Activated naive CD8-positive, alpha-beta T cell treated with anti-CD3 and anti-CD28 coated beads, Interleukin-2, amount 50 U/mL, for 24 hours (primary cell): ENCODE measurements at places on chromosomes 5 and 9.

GRCh38 chr5:135861641-135862040 lies 27.2 kb downstream of the SLC25A48 start:
- DNase-seq: no peak

- DNase-seq: no peak
Observed at GRCh38 chr5:148844433-148845280, 18.2 kb downstream of the ADRB2 start.

DNA sequence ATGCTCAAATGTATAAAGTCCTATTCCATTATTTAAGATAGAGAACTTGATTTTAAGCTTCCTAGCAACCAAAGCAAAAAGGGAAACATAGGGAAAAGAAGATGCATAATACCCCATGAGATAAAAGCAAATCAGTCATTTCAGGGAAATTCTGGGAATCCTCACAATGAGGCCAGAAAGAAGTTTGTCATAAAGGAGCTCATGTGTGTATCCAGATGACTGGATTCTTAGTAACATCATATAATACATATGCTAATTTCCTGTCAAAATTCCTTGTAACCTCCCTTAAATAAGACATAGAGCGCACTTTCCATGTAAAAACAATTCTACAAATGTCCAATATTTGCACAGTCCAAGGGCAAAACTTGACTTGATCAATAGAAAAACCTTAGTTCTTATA lies 411.0 kb upstream of the WWC1 start:
- no peak for DNase-seq

GRCh38 chr5:131760793-131761192 lies 36.0 kb downstream of the FNIP1 start:
- no peak for DNase-seq

DNA sequence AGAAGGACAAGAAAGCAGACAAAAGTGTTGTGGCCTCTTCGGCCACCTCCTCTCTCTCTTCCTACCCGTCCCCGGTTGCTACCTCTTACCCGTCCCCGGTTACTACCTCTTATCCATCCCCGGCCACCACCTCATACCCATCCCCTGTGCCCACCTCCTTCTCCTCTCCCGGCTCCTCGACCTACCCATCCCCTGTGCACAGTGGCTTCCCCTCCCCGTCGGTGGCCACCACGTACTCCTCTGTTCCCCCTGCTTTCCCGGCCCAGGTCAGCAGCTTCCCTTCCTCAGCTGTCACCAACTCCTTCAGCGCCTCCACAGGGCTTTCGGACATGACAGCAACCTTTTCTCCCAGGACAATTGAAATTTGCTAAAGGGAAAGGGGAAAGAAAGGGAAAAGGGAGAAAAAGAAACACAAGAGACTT lies 2.4 kb downstream of the EGR1 start:
- DNase-seq: no peak

- DNase-seq: no peak
Observed at GRCh38 chr9:85534340-85534739, 207.4 kb downstream of the AGTPBP1 start.

GRCh38 chr5:61491861-61492260 lies 159.8 kb downstream of the ZSWIM6 start:
- DNase-seq: no peak

GRCh38 chr5:43683884-43684471 lies 81.0 kb downstream of the NNT start:
- no peak for DNase-seq

DNA sequence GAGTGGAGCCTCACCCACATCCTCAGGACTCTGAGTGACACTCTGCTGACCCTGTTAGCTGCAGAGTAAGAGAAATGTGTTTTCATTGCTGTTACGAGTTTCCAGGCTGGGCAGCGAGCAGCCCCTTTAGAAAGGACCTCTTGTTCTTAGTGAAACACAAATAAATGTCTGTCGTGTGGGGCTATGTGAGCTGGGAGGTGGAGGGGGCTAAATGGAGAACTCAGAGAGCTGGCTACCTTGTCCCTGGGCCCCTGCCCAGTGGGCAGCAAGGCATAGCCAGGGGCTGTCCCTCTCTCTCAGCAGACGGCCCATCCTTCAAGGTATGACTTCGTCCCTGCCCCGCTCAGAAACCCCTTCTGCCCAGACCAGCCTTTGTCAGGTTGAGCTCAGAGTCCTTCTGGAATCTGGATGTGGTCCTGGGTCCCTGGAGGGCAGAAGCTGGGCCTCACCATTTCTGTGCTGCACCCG lies 10.2 kb downstream of the DCANP1 start:
- DNase-seq: no peak

- DNase-seq: no peak
Observed at GRCh38 chr9:86941197-86941596, 6.1 kb downstream of the GAS1 start.

GRCh38 chr5:32174011-32174870 lies at the start of gene GOLPH3:
TSS of gene GOLPH3 (minus strand) at chr5:32174319. CDS start at chr5:32174034, 285 bp downstream.
- peak; percentile 97 for DNase-seq

- DNase-seq: no peak
Observed at GRCh38 chr5:96958977-96959376, 23.1 kb downstream of the LNPEP start.

DNA sequence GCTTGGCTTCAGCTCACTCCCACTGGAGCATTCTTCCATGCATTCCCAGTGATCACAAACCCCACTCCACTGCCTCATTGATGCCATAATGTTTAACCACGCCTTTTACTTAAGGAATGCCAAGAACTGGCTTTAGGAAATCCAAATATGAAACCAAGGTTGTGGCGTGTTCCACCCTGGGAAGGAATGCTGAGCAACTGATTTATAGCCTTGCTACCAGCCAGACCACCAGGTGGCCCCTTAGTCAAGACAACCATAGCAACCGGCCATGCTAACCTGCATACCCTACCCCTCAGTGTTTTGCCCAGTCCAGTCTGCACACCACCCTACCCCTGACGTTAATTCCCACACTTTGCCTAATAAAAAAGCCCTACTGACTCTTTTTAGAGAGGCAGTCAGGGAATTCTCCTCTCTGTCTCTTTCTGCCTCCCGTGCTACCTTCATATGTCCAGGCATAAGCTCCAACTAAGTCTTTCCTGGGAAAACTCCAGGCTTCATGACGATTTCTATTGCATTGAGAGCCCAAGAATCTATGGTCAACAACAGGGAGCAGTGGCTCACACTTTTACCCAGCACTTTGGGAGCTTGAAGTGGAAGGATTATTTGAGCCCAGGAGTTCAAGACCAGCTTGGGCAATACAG lies 27.0 kb upstream of the PRRC2B start:
- no peak for DNase-seq

DNA sequence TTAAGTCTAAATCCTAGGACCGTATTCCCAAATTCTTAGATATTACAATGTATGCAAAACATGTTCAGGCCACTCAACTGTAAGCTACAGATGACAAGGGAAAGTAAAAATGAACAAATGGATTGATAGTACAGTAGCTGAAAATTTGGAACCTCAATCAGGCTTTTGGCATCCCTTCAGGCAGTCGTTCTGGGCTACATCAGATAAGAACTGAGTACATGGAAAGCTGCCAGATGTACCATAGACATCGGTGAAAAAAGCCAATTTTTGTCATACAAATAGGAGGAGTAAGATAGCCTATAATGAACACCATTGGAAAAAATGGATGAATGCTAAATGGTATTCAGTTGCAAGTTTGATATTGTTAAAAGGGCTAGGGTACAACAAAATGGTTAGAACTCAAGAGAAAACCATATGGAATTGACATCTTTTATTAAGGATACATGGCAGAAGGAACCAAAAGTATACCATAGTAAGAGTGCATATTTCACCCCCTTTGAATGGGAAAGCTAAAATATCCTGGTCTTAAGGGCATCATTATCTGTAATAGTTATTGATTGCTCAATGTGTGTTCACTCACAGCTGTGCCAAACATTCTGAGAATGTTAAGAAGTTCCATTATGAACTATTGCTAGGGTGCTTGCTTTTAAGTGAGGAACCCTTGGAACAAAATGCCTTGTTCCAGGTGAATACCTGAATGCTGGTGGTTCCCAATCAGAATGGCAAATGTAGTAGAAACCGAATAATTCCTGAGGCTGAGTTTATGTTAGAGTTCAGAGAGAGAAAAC lies 86.4 kb downstream of the NR3C1 start:
- DNase-seq: no peak

GRCh38 chr5:34582371-34582770 lies 73.8 kb upstream of the RAI14 start:
- no peak for DNase-seq

DNA sequence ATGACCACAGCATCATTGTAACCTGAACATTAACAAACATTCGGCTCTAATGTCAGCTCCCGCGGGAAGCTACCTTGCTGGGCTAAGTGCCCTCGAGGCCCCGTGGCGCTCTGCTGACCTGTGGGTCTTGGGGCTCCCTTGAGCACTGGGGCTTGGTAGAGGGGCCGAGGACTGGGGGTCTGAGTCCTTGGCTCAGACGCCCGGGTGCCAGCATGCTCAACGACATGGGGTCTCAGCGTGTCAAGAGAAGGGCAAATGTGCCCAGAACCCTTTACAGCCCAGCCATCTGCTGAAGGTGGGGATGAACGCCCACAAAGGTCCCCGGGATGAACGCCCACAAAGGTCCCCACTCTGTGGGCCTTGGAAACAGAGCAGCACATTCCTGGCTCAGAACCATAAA lies 39.7 kb upstream of the SARDH start:
- no peak for DNase-seq

GRCh38 chr5:113047733-113048652 lies 71.4 kb downstream of the DCP2 start:
- DNase-seq: no peak

- DNase-seq: no peak
Observed at GRCh38 chr5:54281960-54282692, 28.2 kb downstream of the ARL15 start.

GRCh38 chr5:86570427-86571083 lies 47.2 kb upstream of the COX7C start:
- DNase-seq: no peak

- no peak for DNase-seq
Observed at GRCh38 chr5:148776780-148777179, 49.6 kb upstream of the ADRB2 start.

GRCh38 chr9:122118343-122119165 lies 25.4 kb upstream of the TTLL11 start:
- no peak for DNase-seq

DNA sequence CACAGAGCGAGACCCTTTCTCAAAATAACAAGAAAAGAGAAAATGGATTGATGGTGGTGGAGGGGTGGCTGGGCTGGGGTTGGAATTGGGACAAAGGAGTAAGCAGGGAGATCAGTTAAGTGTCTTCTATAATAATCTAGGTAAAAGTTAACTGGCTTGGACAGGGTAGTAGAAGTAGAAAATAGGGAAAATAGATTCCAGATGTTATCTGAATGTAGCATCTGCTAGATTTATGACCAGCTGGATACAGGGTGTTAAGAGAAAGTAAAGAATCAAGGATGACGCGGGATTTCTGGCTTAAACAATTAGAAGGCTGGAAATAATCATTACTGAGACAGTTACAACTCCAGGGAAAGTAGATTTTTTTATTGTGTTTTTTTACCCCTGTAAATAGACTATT lies 13.0 kb downstream of the PPP6C start:
- DNase-seq: no peak

DNA sequence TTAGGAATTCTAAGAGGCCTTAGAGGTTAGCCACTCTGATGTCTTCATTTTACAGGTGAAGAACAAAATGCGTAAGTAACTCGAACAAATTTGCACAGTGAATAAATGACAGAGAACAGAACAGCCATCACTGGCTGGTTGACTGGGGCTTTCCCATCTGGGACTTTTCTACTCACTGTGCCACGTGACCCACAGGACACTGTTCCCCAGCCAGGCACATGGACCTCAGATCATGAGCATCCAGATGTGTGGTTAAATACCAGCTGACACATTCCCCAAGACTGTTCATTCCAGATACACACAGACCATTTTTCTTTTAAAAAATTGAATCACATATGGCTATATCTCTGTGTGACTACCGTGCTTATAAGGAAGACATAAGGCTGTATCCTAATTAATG lies 25.8 kb upstream of the MED10 start:
- no peak for DNase-seq
